ENCODE measurements at places on chromosomes 1 and 21. TPM values are rescaled to one million over a fixed set of nuclear protein-coding genes. Genes with fewer than 3 reads are reported as not detected.

The ZBTB48 gene
- 19.7 TPM for total RNA-seq

The RGSL1 gene
- total RNA-seq, result not detected

The TDRD5 gene
- 0.03 TPM for total RNA-seq

The CHODL gene
- total RNA-seq, result not detected

The KRTAP19-2 gene
- total RNA-seq, result not detected

The CYP4X1 gene
- total RNA-seq, result 0.77 TPM

The KRTAP19-4 gene
- total RNA-seq, result not detected

The CATSPERE gene
- not detected for total RNA-seq

The C4BPB gene
- 0.29 TPM for total RNA-seq

The TCP10L gene
- 2.9 TPM for total RNA-seq

The PPIAL4G gene
- not detected for total RNA-seq

The CHD5 gene
- total RNA-seq, result 0.29 TPM

The AMY2A gene
- not detected for total RNA-seq

The SLC16A4 gene
- total RNA-seq, result 3.9 TPM

The BGLAP gene
- not detected for total RNA-seq

The TPM3 gene
- total RNA-seq, result 1,219 TPM

The GJA8 gene
- total RNA-seq, result not detected

The AADACL3 gene
- not detected for total RNA-seq

The CNTN2 gene
- total RNA-seq, result not detected

The GBP6 gene
- 0.11 TPM for total RNA-seq

The DYNLT5 gene
- not detected for total RNA-seq

The LAX1 gene
- total RNA-seq, result not detected

The F3 gene
- 73.0 TPM for total RNA-seq

The SHISAL2A gene
- not detected for total RNA-seq

The SELENBP1 gene
- total RNA-seq, result 0.65 TPM

The MFAP2 gene
- total RNA-seq, result 213 TPM

The MAP3K6 gene
- total RNA-seq, result 8.2 TPM

The TMEM61 gene
- total RNA-seq, result not detected

All from Daoy (cell line).